ENCODE measurements at places on chromosomes 3 and 15.

GRCh38 chr3:150680562-150680961 is 23.2 kb downstream of the ERICH6 start:
- no peak for DNase-seq

- DNase-seq: no peak
Observed at GRCh38 chr3:141392897-141393734, 24.8 kb downstream of the ZBTB38 start.

GRCh38 chr3:61239871-61240270 is 11.4 kb downstream of the FHIT start:
- DNase-seq: peak; percentile 23

- no peak for DNase-seq
Observed at GRCh38 chr3:122589297-122589696, 11.8 kb downstream of the PARP15 start.

DNA sequence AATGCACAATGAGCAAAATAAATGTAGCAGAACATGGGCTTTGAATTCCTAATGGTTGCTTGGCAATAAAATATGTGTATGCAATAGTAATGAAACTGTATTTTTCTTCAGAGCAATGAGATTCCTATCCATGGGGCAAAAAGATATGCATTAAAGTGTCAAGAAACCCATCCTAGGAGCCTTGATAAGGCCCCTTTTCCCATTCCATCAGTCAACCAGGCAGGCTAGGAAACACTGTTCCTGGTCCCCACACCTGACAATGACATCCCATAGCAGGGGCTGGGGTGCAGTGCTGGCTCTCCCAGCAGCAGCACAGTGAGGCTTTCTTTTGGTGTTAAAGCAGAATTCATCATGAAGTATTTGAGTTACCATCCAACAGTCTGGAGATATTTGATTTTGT is 113.3 kb upstream of the AGTR1 start:
- DNase-seq: no peak

- DNase-seq: no peak
Observed at GRCh38 chr3:8204853-8205650, 296.6 kb upstream of the LMCD1 start.

GRCh38 chr15:41631880-41632470 is 28.2 kb upstream of the MGA start:
- DNase-seq: no peak

DNA sequence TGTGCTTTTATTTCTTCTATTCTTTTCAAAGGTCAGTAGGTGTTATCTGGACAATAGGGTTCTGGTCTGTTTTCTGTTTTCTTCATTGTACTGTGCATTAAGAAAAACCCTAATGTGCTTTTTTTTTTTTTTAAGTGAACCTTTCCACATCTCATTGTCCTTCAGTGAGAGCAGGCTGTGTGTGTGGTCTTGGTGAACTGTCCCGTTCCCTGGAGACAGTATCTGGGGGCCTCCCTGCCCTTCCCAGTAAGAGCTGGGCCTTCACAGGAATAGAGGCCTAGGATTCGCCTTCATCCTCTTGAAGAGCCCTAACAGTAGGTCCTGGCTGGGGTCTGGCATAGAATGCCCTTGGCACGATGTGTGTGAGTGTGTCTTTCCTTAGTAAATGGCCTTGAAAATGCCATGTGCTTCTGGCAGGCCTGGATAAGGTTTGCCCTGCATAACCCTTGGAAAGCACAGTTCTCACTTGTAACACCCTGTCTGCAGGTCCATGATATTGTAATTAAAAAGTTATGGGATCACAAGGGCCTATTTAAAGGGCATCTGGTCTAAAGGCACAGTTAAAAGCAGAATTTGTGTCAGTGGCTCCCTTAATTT is 81.2 kb downstream of the IGF1R start:
- no peak for DNase-seq

Data from DMS79 treated with DMSO at 0.1 percent for 48 hours (cell line).